ENCODE measurements at places on chromosomes 13 and 19.

DNA sequence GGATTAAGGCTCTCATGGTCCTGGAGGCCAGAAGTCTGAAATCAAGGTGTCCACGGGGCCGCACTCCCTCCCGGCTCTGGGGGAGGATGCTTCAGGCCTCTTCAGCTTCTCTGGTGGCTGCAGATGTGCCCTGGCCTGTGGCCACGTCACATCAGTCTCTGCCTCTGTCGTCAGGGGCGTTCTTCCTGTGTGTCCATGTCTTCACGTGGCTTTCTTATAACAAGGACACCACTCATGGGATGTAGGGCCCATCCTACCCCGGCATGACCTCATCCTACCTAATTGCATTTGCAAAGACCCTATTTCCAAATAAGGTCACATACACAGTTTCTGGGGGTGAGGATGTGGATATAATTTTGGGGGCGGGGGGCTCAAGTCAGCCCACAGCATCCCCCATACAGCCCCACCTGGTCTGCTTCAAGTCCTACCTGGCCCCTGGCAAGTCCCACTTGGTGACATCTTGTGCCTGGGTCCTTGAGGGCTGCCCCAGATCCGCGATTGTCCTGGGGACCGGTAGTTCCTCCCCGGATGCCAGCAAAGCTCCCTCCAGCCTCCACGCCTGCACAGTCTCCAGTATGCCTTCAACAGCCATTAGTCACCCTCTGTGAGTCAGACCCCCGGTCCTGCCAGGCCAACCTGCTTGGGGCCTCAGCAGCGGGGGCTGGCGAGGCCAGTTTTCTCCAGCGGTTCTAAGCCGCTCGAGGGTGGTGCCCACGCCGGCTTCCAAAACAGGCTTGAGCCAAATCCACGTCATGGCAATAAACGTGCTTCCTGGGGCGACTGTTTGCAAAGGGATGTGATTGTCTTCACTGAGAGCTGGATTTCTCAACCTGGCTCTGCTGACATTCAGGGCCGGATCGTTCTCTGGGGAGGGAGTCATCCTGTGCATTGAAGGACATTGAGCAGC lies 32.2 kb downstream of the MYO9B start:
- peak; percentile 88 for DNase-seq

DNA sequence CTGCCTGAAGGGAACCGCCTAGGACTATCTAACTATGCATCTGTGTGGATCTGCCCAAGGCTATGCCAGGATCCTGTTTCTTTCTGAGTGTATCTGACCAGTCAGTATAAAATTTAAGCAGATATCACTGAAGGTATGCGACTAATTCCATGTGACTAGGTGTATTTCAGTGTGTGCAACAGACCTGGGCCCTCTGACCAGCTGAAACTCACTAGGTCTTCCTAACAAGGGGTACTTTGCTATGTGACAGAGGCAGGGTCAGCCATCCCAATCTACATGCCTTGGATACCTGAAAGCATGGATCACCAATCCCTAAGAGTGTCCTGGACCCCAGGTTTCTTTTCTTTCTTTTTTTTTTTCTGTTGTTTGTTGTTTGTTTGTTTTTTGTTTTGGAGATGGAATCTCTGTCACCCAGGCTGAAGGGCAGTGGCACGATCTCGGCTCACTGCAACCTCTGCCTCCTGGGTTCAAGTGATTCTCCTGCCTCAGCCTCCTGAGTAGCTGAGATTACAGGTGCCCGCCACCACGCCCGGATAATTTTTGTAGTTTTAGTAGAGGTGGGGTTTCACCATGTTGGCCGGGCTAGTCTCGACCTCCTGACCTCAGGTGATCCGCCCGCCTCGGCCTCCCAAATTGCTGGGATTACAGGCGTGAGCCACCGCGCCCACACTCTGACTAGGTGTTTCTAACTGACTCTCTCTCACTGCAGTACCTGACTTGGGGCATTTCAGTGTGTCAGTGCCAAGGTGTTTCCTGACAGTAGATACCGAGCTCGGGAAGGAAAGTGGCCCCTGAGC lies 43.5 kb downstream of the FCGBP start:
- DNase-seq = no peak

DNA sequence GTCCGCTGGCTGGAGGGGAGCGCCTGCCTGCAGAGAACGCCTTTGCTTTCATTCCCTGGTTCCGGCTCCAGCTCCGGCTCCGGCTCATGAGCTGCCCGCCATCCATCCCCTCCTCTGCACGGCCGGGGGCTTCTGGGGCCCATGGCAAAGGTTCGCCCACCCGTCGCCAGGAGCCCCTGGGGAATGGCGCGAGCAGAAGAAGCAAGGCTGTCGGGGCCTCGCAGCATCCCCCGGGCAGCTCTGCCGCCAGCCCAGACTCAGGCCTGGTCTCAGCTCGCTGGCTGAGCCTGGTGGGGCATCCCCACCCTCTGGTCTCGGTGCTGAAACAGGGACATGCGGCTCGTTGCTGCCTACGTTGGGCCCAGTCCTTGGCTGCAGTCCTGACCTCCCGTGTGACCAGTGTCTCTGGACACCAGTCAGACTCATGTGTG lies 96.8 kb downstream of the KDM4B start:
- no peak for DNase-seq

DNA sequence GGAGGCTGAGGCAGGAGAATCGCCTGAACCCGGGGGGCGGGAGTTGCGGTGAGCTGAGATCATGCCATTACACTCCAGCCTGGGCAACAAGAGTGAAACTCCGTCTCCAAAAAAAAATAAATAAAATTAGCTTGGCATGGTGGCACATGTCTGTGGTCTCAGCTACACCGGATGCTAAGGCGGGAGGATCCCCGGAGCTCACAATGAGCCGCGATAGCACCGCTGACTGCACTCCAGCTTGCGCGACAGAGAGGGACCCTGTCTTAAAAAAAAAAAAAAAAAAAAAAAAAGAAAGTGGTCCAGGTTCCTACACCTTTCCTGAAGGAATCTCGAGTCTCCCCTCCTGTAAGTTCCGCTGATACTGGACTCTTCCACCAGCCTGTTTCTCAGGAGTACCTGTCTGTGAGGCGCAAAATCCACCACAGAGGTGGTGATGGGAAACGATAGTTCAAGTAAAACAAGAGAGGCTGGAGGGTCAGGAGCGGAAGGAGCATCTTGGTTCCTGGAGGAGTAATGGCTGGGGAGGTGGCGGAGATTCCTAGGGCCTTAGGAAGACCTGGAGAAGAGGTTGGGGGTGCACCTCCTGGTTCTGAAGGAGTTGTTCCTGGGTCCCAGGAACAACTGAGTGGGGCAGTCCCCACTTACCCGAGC lies 471 bp downstream of the FUT1 start:
- DNase-seq = no peak

GRCh38 chr19:18014197-18014596 lies 6.2 kb downstream of the ARRDC2 start:
- DNase-seq = no peak

- DNase-seq = no peak
These were observed 76.0 kb upstream of the GPR12 start for GRCh38 chr13:26836626-26837025.

GRCh38 chr13:29581666-29582065 lies 13.8 kb downstream of the SLC7A1 start:
- no peak for DNase-seq

DNA sequence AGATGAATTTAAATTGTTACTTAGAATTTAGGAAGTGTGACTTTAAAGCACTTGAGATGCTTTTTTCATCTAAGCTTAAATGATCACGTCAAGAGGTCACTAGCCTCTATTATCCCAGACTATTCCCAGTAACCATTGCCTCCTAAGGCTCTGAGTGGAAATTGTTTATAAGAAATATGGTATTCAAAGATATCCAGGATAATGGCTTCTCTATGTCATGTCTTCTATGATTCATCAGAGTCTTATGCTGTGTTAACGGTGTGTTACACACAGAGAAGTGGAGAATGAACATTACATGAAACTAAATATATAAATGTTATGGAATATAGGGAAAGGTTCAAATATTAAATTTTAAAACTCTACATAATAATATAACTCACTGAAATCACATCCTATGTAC lies 79.8 kb upstream of the NBEA start:
- no peak for DNase-seq

GRCh38 chr13:77351315-77351714 lies 24.4 kb upstream of the MYCBP2 start:
- DNase-seq = no peak

DNA sequence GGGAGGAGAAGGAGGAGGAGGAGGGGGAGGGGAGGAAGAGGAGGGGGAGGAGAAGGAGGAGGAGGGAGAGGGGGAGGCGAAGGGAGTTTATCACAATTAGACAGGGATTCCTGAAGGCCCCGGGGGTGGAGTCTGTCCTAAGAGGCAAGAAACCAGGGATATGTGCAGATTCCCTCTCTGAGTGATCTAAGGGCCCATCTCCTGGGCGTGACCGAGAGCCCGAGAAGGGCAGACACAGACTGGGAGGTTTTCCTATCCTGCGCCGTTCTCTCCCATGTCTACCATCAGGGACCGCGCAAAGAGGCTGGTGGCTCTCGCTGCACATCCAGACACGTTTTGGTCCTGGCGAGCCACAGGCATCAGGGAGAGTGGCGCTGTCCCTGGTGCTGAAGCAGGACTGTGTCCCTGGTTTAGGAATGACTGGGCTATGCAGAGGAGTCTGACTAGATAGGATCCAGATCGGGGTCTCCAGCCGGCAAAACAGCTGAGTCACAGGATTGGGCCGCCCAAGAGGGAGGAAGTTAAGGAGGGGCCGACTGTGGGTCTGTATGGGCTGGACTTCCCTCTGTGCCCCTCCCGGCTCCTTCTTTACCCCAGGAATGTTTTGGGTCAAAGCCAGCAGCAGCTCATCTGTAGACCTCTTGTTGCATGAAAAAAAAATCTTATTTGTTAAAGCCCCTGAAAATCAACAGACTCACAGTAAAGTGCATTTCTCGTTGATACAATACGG lies 17.9 kb upstream of the ZNF175 start:
- peak; percentile 12 for DNase-seq

DNA sequence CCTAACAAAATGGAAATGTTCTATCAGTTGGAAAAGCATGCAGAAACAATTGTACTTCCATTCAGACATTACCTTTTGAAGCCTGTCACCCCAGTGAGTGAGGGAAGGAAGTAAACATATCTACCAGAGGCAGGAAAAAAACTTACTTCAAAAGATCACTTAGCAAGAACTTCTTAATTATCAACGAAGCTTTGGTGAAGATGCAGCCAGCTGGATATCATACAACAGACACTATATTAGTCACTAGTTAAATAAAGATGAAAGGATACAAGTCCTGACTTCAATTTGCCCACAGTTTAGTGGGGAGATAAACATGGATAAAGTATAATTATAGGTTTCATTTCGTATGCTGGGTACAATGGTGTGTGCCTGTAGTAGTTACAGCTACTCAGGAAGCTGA lies 148.8 kb downstream of the TNFRSF19 start:
- no peak for DNase-seq

DNA sequence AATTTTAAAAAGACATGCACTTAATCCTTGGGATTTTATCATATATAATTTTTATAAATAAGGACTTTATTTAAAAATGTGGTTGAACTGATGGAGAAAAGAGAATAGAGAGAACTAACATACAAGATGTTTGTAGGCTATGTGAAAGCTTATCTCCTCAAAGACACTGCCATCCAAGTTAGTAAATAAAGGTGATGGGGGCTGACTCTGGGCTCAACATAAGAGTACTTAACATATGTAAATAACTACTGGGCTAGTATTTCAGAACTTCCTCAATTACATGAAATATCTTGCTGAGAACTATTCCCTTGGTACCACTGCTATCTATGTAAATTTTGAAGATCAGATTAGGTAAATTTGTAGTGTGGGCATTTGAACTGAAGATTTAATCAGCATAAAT lies 1017.3 kb upstream of the PCDH20 start:
- DNase-seq = no peak

DNA sequence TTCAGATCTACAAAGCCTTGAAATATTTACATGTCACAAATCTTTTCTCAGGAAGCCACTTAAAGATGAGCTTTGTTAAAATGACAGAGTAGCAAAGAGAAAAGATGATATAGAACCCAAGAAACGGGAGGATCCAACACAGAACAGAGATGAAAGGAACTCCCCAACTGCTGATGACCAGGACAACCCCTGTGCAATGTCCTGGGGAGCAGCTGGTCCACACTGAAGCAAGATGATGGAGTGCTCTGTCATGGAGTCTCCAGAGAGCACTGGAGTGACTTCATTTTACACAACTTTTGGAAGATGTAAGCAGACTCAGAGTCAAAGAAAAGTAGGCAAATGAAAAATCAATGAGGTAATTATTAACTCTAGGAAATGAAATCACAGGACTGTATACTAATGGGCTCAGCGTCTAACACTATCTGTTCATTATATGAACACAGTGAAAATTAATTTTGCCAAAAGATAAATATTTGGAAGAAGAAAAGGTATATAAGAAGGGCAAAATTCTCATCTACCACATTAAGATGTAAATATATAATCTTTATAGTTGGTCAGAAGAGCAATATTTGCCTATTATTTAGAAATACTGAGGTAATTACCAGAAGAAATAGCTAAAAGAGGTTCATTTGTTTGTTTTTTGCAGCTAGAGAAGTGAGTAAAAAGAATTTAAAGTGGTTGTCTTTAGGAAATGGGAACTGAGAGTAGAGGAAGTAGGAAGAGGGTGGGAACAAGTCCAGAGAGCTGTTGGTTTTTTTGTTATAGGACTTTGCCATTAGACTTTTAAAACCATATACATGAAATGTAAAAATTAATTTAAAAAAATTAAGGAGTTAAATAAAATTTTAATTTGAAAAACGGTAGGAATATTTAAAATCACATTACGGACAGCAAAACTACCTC lies 30.5 kb downstream of the MTRF1 start:
- DNase-seq = no peak

- DNase-seq = no peak
These were observed 72.4 kb downstream of the STK24 start for GRCh38 chr13:98504371-98504963.

GRCh38 chr13:92316030-92316429 lies 910.6 kb upstream of the GPC6 start:
- DNase-seq = no peak

- DNase-seq = no peak
These were observed 10.5 kb downstream of the XRCC1 start for GRCh38 chr19:43564800-43565199.

DNA sequence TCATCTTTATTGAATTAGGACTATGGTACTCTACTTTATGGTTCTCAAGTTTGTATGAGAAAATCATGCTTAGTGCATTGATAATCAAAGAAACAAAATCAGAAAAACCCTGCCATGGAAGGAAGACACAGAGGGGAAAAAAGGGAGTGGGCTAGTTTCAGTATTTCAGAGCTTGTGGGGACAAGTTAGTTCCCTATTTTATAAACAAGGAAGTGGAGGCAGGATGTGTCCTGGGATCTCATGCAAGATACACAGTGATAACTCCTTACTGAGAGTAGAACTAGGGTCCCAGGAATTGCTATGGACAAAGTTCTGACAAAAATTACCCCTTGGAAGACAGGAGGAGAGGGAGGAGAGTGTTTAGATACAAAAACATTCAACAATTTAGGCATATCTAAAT lies 1277.3 kb downstream of the UQCRFS1 start:
- DNase-seq = no peak

DNA sequence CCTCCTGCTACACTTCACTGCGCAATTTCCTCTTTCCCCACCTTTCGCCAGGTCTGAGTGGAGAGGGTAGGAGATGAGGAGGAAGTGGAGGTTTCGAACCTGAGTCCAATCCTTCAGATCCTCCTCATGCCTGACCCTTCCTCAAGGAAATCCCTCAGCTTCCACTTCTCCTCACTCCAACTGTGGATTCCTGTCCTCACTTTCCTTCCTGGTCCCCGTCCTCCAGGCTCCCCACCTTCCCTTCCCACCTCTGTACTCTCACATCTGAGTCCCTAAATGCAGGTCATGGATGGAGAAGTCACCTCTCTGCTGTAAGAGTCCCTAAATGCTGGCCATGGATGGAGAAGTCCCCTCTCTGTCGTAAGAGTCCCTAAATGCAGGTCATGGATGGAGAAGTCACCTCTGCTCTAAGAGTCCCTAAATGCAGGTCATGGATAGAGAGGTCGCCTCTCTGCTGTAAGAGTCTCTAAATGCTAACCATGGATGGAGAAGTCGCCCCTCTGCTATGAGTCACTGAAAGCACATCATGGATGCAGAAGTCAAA lies 3.1 kb downstream of the TMEM86B start:
- DNase-seq = no peak
